ENCODE measurements at places on chromosomes 2 and 18.

DNA sequence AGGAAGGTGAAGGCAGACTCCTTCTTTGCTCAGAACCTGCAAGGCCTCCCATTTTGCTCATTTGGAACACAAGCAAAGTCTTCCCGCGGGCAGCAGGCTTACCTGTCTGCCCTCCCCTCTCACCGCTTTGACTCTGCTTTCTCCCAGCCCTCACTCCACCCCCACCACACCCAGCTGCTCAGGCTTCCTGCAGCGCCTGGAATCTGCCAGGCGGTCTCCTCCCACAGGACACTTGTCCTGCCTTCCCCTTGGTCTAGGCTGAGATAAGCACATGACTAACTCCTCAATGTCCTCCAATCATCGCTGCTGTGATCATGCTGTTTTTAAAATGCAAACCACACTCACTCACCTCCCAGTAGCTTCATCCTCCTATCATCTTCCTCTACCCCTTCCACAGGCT is 430.0 kb downstream of the ZNF516 start:
- no peak for DNase-seq

DNA sequence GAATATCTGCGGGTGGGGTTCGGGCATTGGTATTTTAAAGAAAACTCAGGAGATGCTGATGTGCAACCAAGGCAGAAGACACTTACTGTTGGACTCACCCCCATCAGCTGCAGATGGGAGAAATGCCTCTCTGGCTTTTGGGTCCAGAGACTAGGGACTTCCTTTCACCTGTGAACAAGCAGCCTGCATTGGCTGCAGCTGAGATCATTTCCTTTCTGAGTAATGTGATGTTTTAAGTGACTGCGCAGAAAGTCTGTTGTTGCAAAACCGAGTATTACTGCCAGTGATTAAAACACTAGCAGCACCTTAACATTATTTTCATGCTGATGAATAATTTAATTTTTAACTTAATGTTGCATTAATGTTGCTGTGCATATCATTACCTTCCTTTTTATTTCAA is 143.0 kb downstream of the TSN start:
- DNase-seq, result no peak

- no peak for DNase-seq
Observed at GRCh38 chr2:241945311-241945710, 75.8 kb downstream of the RTP5 start.

DNA sequence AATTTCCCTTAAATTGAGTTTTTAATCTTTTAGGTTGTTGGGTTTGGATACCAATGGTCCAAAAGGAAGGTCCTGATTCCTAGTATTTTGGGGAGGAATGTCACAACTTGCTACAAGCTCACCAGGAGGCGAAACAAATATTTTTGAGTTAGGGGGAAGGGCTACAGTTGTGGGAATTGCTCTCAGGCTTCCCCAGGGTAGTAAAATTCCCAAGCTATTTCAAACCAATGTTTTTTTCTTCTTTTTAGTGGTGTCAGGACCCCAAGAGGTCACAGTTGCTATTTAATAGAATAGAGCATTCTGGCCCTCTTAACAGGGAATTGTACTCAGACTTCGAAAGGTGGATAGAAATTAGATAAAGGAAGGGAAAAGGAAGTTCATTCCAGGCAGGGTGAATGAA is 68.5 kb upstream of the ST3GAL5 start:
- no peak for DNase-seq

DNA sequence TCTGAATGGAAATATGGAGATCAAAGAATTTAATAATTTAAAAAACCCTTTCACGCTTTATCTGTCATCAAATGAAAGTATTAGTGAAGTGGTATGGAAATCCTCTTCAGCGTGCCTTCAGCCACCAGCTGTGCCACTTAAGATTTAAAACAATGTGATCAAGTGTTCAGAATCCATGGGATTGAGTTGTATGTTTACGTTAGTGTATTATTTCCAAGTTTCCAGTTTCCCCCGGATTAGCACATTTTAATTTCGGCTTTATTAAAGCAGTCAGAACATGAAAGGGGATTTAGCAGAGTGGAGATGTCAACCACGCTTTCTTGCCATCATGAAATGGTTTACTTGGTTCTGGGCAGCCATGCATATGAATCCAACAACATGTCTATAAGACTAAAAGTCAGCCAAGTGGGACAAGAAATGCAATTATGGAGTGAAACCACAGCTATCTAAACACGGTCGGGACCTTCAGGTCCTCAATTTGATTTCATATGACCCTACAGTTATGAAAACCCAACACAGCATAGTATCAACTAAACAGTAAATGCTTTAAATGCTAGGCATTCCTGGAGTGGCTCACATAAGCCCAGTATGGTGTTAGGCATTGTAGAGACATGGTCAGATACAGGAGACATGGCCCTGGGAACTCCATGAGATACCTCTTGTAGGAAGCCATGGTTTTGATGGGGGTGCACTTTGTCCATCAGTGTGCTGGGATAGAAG is 224.9 kb upstream of the EPAS1 start:
- DNase-seq, result no peak

DNA sequence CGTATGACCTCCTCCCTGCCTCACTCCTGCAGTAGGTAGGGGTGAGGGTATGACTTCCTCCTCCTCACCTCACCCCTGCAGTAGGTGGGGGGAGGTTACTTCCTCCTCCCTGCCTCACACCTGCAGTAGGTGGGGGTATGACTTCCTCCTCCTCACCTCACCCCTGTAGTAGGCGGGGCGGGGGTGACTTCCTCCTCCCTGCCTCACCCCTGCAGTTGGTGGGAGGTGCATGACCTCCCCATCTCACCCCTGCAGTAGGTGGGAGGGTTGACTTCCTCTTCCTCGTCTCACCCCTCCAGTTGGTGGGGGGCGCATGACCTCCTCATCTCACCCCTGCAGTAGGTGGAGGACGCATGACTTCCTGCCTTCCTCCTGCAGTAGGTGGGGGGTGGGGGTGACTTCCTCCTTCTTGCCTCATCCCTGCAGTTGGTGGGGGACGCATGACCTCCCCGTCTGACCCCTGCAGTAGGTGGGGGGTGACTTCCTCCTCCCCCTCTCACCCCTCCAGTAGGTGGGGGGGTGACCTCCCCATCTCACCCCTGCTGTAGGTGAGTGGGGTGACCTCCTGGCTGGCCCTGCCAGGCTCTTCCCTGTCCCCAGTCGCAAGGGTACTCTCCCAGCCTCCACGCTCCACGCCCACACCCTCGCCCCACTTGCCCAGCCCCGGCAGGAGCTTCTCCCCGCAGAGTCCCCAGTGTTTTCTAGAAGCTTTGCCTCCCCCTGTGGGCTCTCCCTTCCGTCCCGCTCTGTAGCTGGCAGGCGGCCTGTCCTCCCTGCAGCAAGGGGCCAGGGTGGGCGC is 39.3 kb downstream of the TSHZ1 start:
- DNase-seq, result no peak

- no peak for DNase-seq
Observed at GRCh38 chr18:79377187-79377891, 18.4 kb upstream of the NFATC1 start.

- DNase-seq, result no peak
Observed at GRCh38 chr2:201654616-201655384, 11.5 kb upstream of the TMEM237 start.

DNA sequence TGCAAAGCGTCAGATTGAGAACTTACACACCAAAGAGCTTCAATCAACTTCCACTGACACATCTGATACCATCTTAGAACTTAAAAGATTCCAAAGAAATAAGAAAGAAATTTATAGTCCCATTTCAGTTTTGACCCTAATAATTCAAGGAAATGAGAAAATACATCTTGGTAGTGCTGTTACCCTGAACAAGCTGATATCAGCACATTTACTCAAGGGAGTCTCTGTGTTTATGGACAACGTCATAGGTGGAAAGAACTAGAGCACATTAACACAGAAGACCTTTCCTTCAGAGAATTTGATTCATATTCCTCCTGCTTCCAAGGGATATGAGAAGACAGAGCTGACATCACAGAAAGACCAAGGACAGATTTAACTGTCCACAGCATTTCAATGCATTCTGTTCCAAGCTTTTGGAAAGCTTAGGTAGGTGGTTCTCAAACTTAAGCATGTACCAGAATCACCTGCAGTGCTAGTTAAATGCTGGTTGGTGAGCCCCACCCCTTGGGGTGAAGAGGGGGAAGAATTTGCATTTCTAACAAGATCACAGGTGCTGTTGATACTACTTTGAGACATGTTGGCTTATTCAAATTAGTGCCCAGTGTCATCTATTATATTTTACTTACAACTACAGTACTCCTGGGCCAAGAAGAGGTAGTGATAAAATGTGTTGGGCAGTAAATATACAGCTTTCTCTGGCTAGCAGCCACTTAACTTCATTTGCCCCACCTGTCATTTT is 59.8 kb downstream of the LDAH start:
- no peak for DNase-seq

DNA sequence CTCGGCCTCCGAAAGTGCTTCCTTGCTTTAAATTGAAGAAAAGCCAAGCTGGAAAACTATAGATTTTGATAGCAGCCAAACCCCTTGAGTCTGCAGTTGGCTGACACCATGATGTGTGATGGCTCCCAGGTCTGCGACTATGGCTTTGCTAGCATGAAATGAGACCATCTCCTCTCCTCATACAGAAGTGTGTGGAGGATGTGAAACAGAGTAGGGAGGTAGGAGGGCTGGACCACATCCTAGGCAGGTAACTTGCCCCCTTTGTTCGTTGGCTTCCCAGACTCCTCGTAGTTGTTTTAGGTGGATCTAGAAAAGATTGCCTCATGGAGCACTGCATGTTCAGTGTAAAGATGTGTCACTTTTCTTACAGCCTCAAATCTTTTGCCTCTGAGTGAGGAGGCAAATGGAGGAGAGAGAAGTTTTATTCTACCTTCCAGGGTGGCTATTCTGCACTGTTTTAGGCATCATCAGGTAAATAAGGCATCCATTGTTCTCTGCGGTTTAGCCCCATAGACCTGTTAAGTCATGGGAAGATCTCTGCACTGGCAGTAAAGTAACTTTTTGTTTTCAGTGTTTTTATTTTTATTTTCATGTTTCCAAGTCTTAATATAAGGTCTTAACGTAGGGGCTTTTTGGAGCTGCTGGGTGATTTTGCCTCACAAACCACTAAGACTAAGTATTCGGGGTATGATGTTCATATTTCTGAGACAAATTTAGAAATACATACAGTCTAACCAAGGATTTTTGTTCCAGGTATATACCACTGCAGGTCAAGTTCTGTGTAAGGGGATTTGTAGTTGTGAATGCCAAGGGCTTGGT is 40.1 kb downstream of the MGAT5 start:
- DNase-seq, result no peak

- no peak for DNase-seq
Observed at GRCh38 chr2:72032481-72033041, 115.1 kb downstream of the CYP26B1 start.

DNA sequence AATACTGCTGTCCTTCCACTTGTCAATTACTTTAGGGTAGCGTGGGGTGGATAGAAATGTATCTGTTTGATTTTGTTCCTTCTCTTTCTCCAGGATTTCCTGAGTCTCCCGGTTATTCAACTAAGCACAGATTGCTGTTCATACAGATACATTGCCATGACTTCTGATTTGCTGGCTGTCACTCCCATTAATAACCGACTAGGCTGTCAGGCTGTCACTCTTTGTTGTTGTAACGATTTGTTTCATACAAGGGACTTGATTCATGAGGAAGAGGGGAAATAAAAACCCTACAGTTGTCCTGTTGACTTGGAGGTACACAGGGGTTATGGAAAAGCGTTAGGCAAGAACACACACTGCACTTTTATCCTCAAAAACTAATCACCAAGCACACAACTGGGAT is 302.7 kb upstream of the SMIM21 start:
- no peak for DNase-seq

- DNase-seq, result no peak
Observed at GRCh38 chr2:16713011-16713423, 47.4 kb upstream of the CYRIA start.
